ENCODE measurements at places on chromosomes 12 and 14.

GRCh38 chr12:120692524-120693033 is 5.6 kb downstream of the MLEC start:
- no peak for DNase-seq

DNA sequence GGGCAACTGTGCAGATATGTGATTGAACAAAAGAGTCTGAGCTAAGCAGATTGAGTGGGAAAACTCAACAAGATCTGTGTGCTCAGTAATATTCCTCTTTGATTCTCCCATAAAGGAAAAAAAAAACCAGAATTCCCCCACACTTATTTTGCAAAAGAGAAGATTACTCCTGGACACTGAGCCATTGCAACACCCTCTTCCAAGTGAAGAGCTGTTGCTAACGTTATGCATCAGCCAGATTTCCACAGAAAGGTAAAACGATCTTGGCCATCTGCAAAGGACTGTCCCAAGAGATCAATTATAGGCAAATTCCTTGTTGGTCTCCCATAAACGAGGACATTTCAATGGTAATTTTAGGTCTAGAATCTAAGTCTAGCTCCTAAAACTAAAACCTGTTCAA is 587.7 kb downstream of the C12orf50 start:
- no peak for DNase-seq

DNA sequence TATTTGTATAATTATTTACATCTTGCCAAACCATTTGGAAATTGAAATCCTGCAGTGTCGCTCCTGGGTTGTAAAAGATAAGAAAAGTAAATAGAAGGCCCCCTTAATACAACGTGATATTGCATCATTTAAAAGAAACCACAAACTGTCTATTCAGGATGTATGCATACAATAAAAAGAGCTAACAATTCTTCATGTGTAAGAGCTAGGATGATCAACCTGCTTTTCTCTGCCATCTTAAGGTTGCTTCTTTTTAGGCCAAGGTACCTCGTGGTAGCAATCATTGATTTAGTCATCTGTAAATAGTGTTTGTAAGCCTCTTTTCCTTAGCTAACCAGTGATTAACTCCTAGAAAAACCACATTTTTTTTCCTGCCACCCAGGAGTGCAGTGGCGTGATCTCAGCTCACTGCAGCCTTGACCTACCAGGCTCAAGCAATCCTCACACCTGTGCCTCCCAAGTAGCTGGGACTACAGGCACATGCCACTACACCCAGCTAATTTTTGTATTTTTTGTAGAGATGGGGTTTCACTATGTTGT is 3.3 kb upstream of the USP44 start:
- no peak for DNase-seq

GRCh38 chr14:60485598-60486251 is at the start of gene C14orf39:
TSS of gene C14orf39 (minus strand) at chr14:60486063. CDS start at chr14:60485078, 985 bp downstream.
- peak; percentile 67 for DNase-seq

DNA sequence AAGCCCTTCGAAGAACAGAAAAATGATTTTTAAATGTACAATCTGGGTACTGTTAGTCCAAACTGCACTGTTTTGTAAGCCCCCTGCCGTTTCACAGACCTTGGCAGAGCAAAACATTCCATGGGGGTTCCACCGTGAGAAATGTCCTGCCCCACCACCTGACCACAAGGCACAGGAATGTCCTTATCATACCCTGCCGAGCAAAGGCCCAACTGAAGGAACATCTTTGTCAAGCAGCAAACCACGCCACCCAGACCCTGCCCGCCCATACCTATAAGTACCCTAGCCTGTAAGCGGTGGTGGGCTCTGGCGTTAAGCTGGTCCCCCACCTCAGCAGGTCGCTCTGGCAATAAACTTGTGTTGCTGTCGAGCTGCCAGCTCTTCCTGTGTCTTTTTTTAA is 181.6 kb upstream of the PZP start:
- no peak for DNase-seq

DNA sequence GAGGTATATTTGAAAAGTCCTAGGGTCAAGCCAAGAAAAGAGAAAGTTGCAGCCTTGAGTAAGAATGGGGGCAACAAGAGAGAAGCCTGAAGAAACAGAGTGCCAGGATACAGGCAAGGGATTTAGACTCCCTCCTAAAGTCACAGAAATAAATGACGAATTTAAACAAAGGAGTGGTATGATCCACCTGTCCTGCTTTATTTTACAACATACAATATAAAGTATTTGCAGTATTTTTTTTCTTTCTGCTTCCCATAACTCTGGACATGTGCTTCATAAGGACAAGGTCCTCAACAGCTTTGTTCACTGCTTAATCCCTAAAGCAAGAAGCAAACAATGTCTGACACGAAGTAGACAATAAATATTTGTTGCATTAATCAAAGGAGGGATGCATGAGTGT is 57.4 kb downstream of the IFNG start:
- DNase-seq = no peak

- DNase-seq = peak; percentile 28
Measured at GRCh38 chr12:130815028-130815741, 23.9 kb downstream of the STX2 start.

- no peak for DNase-seq
Measured at GRCh38 chr14:34971381-34971780, 11.4 kb upstream of the SRP54 start.

DNA sequence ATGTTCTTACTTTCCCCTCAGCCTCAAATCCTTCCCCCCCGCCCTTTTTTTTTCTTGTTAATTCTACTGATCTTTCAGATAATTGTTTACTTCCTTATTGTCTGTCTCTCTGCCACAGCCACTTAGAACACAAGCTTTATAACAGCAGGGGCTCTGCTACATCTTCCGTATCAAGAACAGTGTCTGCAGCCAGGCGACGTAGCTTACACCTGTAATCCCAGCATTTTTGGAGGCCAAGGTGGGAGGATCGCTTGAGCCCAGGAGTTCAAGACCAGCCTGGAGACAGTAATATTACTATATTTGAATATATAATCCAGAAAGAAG is 5.4 kb downstream of the SOS2 start:
- no peak for DNase-seq

DNA sequence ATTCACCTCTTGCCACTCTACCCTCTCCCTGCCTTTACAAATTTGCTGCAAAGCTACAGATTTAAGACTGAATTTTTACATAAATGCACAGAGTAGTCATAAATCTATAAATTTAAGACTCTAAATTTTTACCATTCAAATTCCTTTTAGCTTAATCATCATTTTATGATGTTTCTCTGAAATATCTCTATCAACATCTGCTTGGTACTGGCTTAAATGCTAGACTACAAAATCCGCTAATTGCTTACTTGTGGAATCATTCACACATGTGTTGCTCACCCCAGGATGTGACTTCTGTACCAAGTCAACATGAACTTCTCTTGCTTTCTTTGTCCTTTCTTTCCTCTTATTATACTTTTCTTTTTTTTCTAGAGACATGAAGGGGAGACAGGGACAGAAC is 109.2 kb downstream of the GALC start:
- DNase-seq = no peak

DNA sequence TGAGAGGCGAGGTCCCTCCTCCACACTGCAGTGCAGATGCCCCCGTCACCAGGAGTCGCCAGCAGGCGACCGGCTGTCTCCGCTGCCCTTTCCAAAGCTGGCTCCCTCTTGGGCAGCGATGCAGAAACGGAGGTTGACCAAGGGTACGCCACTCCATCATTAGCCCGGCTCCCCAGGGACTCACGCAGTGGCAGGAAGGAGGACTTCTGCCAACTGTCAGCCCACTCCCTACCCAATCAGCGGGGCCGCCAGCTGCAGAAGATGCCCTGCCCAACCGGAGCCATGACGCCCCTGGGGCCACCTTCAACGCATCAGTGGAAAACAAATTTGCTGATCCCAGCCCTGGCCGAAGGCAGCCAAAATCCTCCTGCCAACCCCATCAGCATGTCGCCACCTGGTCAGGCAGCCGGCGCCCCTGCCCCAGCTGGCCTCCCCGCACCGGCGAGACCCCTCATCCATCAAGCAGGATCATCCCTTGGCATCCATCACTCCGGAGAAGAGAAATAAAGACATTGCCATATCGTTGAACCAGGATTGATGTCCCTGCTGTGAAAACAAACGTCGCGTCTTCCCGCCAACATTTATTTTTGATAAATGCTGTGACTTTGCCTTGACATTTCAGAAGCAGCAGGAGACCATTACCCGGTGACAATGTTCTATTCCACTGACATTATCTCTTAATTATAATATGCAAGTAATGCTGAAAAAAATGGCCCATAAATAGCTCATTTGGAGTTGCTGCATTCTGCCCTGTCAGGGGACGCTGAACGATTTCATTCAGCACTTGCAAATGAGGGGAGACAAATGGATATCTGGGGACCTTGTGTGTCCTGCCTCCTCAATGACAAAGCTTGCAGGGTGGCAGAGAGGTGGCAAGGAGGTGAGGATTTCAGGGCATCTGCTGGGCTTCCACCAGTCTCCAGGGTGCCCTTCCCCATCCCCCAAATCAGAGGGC is 105.1 kb downstream of the SCARB1 start:
- peak; percentile 73 for DNase-seq

GRCh38 chr14:74941676-74942097 is 13.7 kb downstream of the PGF start:
- DNase-seq = no peak

GRCh38 chr12:71240946-71241345 is 83.1 kb upstream of the TSPAN8 start:
- no peak for DNase-seq

GRCh38 chr12:69254046-69254445 is 14.7 kb downstream of the CPSF6 start:
- DNase-seq = no peak

- DNase-seq = no peak
Measured at GRCh38 chr14:22526218-22526617, 62.8 kb downstream of the DAD1 start.

DNA sequence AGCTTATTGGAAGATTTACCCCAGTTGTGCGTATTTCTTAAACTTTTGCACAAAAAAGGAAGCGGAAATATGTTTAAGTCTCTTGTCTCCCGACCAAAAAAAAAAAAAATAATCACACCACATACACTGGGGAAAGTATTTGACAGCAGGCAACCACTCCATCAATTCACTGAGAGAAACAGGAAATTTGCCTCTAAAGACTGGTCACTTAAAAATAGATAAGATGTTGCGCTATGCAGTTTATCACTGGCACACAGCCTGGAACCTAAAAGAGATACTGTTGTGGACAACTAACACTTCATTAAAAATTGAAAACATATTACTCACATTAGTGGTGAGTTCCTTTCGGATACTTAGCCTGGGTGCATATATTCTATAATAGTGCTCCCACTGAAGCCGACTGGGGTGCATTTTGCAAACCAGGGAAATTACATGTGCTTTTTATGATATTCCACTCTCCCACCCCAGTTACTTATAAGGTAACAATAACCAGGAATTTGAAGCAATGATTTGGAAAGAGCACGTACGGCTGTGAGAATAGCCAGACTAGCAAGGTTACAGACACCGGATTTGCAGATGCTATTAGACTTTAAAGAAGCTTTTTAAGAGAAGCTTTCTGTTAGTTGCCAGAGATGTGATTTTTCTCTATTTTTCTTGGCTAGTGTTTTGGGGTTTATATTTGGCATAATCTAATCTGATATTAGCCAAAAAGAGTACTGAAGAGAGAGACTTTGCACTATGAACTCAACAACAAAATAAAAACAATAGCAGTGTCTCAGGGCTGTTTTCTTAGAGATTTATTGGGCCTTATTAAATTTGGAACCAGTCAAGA is 311.5 kb downstream of the NOVA1 start:
- no peak for DNase-seq

DNA sequence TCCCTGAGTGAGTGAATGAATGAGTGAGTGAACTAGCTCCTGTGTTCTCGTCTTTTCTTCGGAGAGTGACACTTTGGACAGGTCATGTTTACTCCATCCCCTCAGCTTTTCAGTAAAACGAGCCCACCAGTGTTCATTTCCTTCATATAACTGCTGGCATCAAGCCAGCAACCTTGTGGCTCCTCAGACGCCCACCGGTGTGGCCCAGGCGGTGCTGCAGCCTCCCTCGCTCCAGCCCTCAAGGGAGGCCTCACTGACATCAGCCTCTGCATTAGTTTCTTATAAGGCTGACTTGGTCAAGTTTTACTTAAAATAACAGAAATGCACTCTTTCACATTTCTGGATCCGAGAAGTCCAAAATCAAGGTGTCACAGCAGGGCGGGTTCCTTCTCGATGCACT is 188.0 kb downstream of the ZFP36L1 start:
- no peak for DNase-seq

GRCh38 chr14:90556012-90556477 is 159.2 kb downstream of the CALM1 start:
- no peak for DNase-seq

DNA sequence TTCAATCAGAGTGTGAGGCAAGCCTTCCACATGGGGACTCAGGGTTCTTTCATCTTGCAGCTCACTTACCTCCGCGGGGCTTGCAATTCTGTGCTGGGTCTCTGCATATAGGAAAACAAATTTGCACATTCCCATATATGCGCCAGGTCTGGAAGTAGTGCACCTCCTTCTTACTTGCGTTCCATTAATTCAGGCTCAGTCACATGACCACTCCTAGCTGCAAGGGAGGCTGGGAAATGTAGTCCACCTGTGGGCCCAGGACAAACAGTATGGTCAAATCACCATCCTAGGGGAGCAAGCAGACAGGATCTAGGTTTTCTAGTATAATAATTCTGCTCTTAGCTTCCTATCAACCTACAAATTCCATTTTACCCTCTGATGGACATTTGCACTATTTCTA is 160.4 kb downstream of the AACS start:
- DNase-seq = no peak

GRCh38 chr14:45198551-45198950 is 54.5 kb downstream of the MIS18BP1 start:
- no peak for DNase-seq

DNA sequence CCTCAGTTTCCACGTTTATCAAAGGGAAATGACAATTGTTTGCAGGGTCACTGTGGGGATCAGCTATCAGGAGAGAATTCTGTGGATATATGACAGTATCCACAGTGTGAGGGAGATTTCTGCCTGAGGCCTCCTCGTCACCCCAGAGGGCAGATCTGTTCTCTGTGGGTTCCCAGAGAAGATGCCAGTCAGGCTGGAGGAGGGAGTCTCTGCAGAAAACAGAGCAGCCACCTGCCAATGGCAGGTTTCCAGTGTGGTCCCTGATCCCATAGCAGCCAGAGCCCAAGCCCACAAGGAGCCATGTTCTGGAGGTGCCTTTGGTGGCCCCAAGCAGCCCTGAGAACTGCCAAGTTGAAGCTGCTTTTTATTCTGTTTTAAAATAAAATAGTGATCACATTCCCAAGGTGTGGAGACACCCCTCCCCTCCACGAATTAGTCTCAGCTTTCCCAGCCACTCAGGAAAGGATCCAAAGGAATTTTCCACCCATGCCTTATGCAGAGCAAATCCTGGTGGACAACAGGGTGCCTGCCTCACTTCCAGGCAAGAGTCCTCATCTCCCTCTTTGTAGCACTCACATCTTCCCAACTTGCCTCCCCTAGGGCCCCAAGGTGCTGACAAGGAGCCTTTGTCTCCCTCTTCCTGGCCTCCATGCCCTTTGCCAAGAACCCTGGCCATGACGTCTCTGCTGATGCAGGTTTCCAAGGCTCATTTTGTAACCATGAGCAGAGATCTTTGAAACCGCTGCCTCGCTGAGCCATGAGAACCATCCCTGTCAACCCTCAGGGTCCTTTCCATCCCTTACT is 20.4 kb downstream of the CMKLR1 start:
- no peak for DNase-seq

GRCh38 chr14:21852061-21852664 is 178.5 kb upstream of the OR4E1 start:
- peak; percentile 19 for DNase-seq

GRCh38 chr14:103045371-103045869 is 11.9 kb downstream of the CDC42BPB start:
- DNase-seq = no peak

GRCh38 chr12:30930641-30931040 is 4.1 kb downstream of the TSPAN11 start:
- DNase-seq = no peak

GRCh38 chr14:92556863-92557543 is 43.4 kb downstream of the RIN3 start:
- DNase-seq = no peak
